ENCODE measurements at places on chromosomes 12 and 14.

- H3K27me3 ChIP-seq = no peaks in the 10 kb centered on the region
- DNase-seq = no peak
- peaks cover 49% of the 10 kb centered on the region for H3K36me3 ChIP-seq
- H3K4me3 ChIP-seq = no peak overlapping the region
- peak overlapping the region; percentile 37 for H3K27ac ChIP-seq
Measured at GRCh38 chr14:74685056-74685455, 27.8 kb downstream of the AREL1 start.

- H3K36me3 ChIP-seq = no peaks in the 10 kb centered on the region
- H3K27me3 ChIP-seq = no peaks in the 10 kb centered on the region
- no peaks in the 10 kb centered on the region for H3K4me1 ChIP-seq
- H3K27ac ChIP-seq = no peak overlapping the region
- H3K4me3 ChIP-seq = no peak overlapping the region
- DNase-seq = peak; percentile 75
Measured at GRCh38 chr12:63826006-63826585, 18.4 kb upstream of the SRGAP1 start.

DNA sequence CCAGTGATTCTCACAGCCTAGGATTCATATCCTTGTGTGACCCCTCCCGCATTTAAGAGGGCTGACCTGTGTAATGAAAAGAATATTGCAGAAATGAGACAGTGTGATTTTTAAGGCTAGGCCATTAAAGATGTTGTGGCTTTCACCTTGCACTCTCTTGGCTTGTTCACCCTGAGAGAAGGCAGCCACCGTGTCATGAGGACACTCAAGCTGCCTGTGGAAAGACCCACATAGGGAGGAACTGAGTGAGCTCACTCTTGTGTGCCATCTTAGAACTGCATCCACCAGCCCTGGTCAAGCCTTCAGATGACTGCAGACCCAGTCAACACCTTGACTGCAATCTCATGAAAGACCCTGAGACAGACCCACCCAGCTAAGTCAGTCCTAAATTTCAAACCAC, 46.3 kb upstream of the TMPO start:
- no peak for DNase-seq
- H3K36me3 ChIP-seq = no peaks in the 10 kb centered on the region
- no peaks in the 10 kb centered on the region for H3K27me3 ChIP-seq
- H3K27ac ChIP-seq = no peak overlapping the region
- H3K4me3 ChIP-seq = no peak overlapping the region

DNA sequence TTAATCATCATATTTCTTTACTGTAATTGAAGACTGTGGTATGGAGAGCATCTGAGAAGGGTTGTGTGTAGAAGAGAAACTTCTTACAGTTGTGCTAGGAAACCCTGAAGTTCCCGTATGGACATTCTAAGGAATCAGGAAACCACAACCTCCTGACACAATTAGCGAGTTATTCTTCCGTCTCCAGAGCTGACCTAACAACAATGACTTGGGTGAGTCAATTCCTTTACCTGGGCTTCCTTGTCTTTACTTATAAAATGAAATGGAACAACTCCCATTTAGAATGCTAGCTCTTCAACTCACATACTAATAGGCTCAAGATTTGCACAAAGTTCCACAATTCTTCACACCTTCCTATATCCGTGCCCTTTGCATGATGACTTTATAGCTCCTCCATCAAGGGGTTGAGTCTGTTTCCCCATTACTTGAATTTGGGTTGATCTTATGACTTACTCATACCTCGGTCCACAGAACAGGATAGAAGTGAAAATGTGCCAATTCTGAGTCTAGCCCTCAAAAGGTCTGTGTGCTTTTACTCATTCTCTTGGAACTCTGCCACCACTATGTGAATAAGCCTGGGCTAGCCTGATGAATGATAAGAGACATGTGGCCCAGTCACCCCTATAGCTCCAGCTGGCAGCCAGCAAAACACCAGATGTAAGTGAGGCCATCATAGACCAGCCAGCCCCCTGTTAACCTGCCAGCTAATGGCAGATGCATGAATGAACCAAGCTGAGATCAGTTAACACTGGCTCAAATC, 459.4 kb downstream of the ETNK1 start:
- DNase-seq = no peak
- H3K36me3 ChIP-seq = no peaks in the 10 kb centered on the region
- no peaks in the 10 kb centered on the region for H3K4me1 ChIP-seq

DNA sequence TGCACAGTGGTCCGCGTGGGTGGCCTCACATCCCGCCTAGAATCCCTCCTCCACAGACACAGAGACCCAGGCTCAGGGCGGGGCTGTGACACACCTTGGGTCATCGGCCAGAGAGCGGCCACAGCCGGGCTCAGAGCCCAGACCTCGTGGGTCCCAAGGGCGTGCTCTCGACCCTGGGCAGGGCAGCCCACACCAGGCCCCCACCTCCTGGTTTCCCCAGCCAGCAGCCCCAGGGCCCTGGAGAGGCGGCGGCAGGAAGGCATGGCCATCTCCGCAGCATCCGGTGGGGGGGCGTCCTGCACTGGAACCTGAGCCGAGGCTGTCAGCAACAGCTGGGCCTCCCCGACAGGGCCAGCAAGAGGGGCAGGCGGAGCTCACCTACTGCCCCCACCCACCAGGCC, 15.2 kb downstream of the JAG2 start:
- no peak for DNase-seq
- no peaks in the 10 kb centered on the region for H3K36me3 ChIP-seq
- H3K27me3 ChIP-seq = no peaks in the 10 kb centered on the region

Measured in Karpas-422 (cell line).